ENCODE measurements at places on chromosomes 3 and 15. TPM values are rescaled to one million over a fixed set of nuclear protein-coding genes. Genes with fewer than 3 reads are reported as not detected.

Gene SH2D7
- total RNA-seq = not detected

Gene TMEM158
- 0.80 TPM for total RNA-seq

Gene GABRR3
- total RNA-seq = not detected

Gene TCF12
- total RNA-seq = 93.0 TPM

Gene SLC22A14
- not detected for total RNA-seq

Gene TMC3
- not detected for total RNA-seq

Gene DNAH1
- total RNA-seq = 16.4 TPM

Gene CTDSPL2
- total RNA-seq = 37.2 TPM

- no peaks in the 10 kb centered on the region for H3K27me3 ChIP-seq
- no peak overlapping the region for H3K27ac ChIP-seq
- no peaks in the 10 kb centered on the region for H3K36me3 ChIP-seq
- no peak for DNase-seq
- H3K4me1 ChIP-seq = no peaks in the 10 kb centered on the region
Observed at GRCh38 chr3:151864423-151865101, 8.9 kb upstream of the SUCNR1 start.

GRCh38 chr3:34011171-34012101, 213.0 kb downstream of the PDCD6IP start:
- H3K4me1 ChIP-seq = peaks cover 10% of the 10 kb centered on the region
- DNase-seq = no peak
- H3K27ac ChIP-seq = no peak overlapping the region
- H3K36me3 ChIP-seq = no peaks in the 10 kb centered on the region

GRCh38 chr3:48681974-48682610, 3.6 kb downstream of the NCKIPSD start:
- H3K27me3 ChIP-seq = no peaks in the 10 kb centered on the region
- H3K4me3 ChIP-seq = no peak overlapping the region
- DNase-seq = no peak
- peaks cover 28% of the 10 kb centered on the region for H3K4me1 ChIP-seq

- no peak overlapping the region for H3K27ac ChIP-seq
Observed at GRCh38 chr3:160127308-160127707, 97.9 kb upstream of the C3orf80 start.

GRCh38 chr3:99883138-99883461, 65.4 kb downstream of the CMSS1 start:
- no peak overlapping the region for H3K27ac ChIP-seq
- no peaks in the 10 kb centered on the region for H3K27me3 ChIP-seq
- no peak for DNase-seq
- H3K4me3 ChIP-seq = no peak overlapping the region
- no peaks in the 10 kb centered on the region for H3K36me3 ChIP-seq
- H3K4me1 ChIP-seq = peaks cover 25% of the 10 kb centered on the region

DNA sequence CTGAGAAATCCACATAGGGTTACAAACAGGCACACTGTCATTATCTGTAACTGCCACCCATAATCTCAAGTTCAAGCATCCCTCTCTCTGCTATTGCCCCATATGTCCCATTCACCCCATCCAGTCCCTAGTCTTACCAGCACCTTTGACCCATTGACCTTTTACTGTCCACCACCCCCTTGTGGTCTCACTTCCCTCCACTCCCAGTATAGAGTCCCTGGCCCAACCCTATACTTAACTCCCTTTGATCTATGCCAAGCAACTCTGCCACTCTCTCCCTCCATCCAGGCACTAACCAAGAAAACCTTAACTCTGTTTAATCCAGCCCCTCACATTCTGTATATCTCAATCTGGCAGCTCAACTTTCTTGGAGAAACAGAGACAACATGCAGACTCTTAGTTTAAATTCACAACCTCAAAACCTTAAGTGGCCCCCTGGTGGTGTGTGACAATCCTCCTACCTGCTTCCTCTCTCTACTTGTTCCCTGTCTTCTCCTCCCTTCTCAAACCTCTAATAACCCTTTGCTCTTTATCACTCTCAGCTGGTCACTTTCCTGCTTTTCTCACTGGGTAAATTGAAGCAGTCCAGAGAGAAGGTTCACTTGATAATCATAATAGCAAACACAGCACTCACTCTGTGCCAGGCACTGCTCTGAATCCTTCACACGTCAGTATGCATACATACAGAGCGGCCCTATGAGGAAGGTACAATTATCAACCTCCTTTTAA, 162.7 kb downstream of the STT3B start:
- H3K27ac ChIP-seq = no peak overlapping the region
- H3K4me3 ChIP-seq = no peak overlapping the region
- no peaks in the 10 kb centered on the region for H3K27me3 ChIP-seq
- no peak for DNase-seq

DNA sequence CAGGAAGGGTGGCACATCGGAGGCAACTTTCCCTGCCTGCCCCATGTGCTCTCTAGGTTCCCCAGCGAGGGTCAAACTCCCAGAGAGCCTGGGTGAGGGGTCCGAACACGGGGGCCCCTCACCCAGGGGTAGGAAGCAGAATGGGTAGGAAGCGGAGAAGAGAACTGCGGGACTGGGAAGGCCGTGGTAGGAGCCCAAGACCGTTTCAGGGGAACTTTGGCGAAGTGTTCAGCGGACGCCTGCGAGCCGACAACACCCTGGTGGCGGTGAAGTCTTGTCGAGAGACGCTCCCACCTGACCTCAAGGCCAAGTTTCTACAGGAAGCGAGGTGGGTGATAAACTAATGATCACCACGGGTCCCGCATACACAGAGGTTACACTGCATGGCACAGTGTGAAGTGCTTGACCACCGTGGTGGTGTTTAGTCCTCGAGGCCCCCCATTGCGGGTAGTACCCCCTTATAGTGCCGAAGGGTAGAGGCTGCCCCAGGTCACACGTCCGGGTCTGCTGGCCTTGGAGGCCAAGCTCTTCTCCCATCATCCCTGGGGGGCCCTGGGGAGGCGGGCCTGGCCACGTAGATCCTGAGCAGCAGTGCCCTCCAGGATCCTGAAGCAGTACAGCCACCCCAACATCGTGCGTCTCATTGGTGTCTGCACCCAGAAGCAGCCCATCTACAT, 8.3 kb downstream of the FES start:
- peaks cover 4% of the 10 kb centered on the region for H3K4me1 ChIP-seq
- H3K27ac ChIP-seq = no peak overlapping the region
- no peaks in the 10 kb centered on the region for H3K27me3 ChIP-seq
- DNase-seq = no peak
- peaks cover 84% of the 10 kb centered on the region for H3K36me3 ChIP-seq
- H3K4me3 ChIP-seq = no peak overlapping the region

DNA sequence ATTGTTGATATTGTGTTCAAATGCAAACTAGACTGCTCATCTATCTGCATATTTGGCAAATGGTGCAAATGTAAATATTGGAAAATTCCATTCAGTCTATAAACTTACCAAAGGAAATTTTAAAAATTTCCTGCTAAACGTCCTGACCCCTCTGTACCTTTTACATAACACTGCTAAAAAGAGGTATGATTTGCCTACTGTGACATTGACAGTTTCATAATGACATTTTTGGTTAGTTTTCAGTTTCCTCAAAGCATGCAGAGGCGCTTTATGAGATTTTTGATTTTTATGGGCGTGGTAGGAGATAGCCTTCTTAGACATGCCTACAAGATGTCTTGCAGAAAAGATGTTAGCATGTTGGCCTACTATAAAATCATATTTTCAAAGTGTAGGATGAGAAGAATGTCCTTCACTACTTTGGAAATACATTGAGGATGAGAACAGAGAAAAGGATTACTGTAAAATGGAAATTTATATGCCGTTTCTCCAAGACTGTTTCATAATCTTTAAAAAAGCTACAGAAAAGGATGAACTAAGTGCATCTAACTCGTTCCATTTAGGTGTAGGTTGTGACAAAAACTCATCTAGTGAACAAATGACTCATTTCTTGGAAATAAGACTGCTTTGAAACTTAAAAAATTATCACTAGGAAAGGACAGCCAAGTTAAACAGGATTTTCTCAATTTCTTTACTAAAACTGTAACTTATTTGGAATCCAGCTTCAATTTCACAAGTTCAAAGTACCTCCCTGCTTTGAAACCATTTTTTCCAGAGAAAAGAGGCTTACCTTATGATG, 14.5 kb upstream of the ISLR start:
- peaks cover 16% of the 10 kb centered on the region for H3K4me1 ChIP-seq
- H3K4me3 ChIP-seq = no peak overlapping the region
- H3K36me3 ChIP-seq = no peaks in the 10 kb centered on the region
- H3K27ac ChIP-seq = no peak overlapping the region

DNA sequence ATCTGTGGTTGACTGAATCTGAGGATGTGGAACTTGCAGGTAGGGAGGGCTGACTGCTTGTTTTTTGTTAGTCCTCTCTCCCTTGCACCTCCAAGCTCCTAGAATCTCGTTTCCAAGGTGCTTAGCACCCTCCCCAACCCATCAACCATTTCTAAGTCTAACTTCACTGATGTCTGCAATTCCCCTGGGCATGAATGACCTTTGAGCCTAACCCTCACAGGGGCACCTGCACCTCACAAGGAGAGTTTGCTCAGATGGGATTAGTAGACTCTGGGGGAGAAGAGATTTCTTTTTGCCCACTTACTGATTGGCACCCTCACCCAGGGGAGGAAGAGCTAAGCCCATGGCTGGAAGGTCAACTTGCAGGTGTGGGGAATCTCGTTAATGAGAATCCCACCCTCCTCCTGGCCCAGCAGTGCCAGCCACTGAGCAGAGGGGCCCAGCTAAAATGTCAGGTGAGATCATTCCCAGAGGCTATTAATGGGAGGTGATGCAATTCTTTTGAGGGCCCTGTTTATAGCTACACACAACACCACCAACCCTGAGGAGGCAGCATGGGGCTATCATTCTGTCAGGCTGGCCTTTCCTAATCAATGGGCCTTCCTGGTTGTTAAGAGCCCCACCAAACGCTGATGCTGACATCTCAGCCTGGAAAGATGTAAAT, 81.6 kb upstream of the HERC1 start:
- H3K4me1 ChIP-seq = peaks cover 9% of the 10 kb centered on the region
- H3K27ac ChIP-seq = no peak overlapping the region
- no peak for DNase-seq
- H3K36me3 ChIP-seq = no peaks in the 10 kb centered on the region

DNA sequence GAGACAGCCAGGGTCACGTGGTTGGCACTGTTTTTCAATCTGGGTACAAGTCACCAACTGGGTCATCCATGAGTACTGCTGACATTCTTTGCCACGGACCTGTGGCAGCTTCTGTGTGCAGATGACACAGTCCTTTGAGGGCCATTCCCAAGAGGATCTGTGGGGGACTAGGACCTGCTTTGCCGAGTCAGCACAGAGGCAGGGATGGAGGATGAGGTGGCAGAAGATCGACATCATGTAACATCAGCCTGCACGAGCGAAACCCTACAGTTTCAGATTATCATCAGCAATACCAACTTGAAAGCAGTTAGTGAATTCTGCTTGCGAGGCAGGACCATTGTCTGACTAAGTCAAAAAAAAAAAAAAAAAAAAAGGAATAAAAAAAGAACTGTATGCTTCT, 227.7 kb downstream of the FOXP1 start:
- no peak for DNase-seq
- H3K36me3 ChIP-seq = peaks cover 11% of the 10 kb centered on the region

GRCh38 chr3:29512641-29513040, 231.8 kb downstream of the RBMS3 start:
- DNase-seq = no peak
- H3K36me3 ChIP-seq = no peaks in the 10 kb centered on the region
- no peaks in the 10 kb centered on the region for H3K27me3 ChIP-seq
- no peak overlapping the region for H3K27ac ChIP-seq
- peaks cover 34% of the 10 kb centered on the region for H3K4me1 ChIP-seq
- H3K4me3 ChIP-seq = no peak overlapping the region

GRCh38 chr15:31285772-31286261, 40.8 kb upstream of the KLF13 start:
- H3K36me3 ChIP-seq = no peaks in the 10 kb centered on the region
- no peaks in the 10 kb centered on the region for H3K27me3 ChIP-seq
- no peak overlapping the region for H3K27ac ChIP-seq
- H3K4me1 ChIP-seq = no peaks in the 10 kb centered on the region
- no peak for DNase-seq

DNA sequence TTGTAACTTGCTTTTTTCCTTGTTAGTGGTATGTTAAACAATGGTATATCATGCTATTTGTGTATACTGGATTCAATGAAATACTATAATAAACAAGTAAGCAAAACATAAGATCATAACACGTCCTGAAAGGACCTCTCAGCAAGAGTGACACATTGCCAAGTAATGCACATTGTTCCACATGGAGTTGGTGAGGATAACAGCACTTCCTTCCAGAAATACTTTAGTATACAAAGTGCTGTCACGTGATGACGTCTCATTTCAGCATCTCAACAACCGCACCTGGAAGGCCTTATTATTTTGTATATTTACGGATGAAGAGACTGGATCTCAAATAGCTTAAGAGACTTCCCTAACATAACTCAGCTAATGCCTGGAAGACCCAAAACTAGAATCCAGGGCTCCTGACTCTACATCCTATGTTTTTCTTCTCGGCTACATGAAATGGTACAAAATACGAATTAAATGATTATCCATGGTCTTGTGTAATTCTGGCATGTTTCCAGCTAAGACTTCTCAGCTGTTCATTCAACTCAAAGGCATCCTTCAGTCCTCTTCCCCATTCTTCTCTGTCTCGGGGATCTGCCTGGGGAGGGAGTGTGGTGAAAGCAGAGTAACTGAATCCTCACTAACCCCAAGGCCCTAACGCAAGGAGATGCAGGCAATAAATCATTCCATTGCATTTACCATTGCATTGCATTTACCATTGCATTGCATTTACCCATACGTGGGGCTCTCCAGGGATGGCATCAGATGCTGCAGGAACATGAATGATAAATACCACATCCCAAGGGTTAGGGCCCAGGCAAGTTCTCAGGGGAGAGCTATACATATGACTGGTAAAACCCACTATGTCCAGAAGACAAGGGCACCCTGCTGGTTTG, 79.2 kb downstream of the LIPC start:
- H3K4me1 ChIP-seq = peaks cover 2% of the 10 kb centered on the region
- H3K27ac ChIP-seq = no peak overlapping the region
- DNase-seq = no peak

- H3K4me1 ChIP-seq = peaks cover 27% of the 10 kb centered on the region
- H3K27ac ChIP-seq = peak overlapping the region; percentile 84
- peak overlapping the region; percentile 90 for H3K4me3 ChIP-seq
Observed at GRCh38 chr3:131501949-131502348, 822 bp downstream of the MRPL3 start.

- H3K36me3 ChIP-seq = no peaks in the 10 kb centered on the region
- peak; percentile 61 for DNase-seq
- H3K4me3 ChIP-seq = no peak overlapping the region
Observed at GRCh38 chr3:194871143-194871863, 185.6 kb downstream of the FAM43A start.

DNA sequence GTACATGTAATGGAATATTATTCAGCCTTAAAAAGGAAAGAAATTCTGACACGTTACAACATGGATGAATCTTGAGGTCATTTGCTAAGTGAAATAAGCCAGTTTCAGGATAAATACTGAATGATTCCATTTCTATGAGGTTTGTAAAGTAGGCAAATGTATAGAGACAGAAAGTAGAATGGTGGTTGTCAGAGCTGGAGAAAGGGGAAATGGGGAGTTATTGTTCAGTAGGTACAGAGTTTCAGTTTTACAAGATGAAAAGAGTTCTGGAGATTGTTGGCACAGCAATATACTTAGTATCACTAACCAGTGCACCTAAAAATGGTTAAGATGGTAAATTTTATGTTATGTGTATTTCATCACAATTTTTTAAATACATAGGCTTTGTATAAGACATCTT, 60.6 kb downstream of the USP8 start:
- H3K27me3 ChIP-seq = no peaks in the 10 kb centered on the region
- peaks cover 91% of the 10 kb centered on the region for H3K36me3 ChIP-seq
- no peak overlapping the region for H3K4me3 ChIP-seq

- no peak overlapping the region for H3K4me3 ChIP-seq
- no peak overlapping the region for H3K27ac ChIP-seq
- H3K36me3 ChIP-seq = no peaks in the 10 kb centered on the region
Observed at GRCh38 chr15:96020133-96020532, 310.4 kb upstream of the NR2F2 start.

GRCh38 chr3:71303627-71304200, 279.8 kb downstream of the FOXP1 start:
- H3K27me3 ChIP-seq = no peaks in the 10 kb centered on the region
- peak overlapping the region; percentile 48 for H3K4me3 ChIP-seq
- H3K4me1 ChIP-seq = peaks cover 25% of the 10 kb centered on the region
- no peak for DNase-seq

Measured in lower lobe of right lung (tissue), 2 donors.